ENCODE measurements at places on chromosomes 1 and 21.

DNA sequence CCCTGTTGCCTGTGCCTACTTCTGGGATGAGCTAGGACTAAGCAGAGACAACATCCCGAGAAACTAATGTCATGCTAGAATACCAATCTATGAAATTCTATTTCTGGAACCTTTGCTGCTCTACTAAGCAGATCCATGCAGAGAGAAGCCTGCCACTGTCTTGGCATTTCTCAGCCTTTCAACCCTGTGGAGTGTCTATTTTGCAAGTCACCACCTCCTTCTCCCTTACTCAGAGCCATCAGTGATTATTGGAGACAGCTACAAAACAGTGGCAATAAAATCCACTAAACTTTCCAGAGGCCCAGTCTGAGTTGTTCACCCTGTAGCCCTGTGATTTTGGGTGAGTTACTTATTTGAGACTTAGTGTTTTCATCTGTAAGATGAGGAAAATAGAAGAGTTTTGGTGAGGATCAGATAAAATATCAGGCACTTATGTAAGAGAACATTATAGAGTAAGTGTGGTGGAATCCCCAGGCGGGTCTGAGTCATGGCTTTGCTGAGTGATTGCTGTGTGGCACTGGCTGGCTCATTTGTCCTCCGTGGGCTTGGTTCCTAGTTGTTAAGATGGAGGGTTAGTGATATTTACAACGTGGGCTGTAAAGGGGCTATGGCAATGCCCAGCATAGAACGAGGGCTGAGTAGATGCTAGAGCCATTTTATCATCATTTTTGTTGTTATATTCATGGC lies 61.1 kb downstream of the FMN2 start:
- DNase-seq, result no peak

DNA sequence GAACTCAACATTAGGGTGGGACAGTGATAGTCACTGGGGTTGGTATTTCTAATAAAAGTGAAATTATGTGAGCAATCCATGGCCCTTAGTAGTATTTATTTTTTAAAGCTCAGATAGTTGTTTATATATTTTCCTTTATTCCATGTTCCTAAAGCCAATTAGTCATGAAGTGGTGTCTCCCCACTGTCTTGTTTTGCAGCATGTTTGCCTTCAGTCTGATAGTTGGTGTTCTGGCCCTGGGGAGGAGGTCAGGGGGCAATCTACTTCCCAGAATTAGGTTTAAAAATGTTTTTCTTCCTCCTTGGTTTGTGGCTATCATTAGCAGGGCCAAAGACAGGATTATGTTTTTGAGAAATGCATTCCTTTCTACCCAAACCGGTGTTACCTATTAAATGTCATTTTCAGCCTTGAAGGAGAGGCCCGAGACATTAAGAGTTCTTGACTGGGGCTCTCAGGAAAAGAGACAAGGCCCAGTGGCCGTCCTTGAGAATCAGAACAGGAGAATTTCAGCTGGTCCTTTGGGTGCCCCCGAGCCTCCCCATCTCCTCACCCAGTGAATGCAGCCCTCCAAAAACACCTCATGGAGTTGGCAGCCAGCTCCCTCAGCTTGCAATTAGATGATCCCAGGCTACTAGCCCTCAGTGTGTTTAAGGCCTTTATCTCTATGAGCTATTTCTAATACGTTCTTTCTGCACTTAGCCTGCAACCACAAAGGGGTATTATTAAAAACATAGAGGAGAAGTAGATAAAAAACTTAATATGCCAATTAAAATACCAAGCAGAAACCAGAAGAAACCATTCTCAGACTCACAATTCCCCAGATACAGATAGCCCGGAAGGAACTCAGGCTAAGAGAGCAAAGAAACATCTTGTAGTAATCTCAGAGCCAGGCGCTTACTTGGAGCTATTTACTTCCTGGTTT lies 71.3 kb upstream of the NGF start:
- DNase-seq, result no peak

DNA sequence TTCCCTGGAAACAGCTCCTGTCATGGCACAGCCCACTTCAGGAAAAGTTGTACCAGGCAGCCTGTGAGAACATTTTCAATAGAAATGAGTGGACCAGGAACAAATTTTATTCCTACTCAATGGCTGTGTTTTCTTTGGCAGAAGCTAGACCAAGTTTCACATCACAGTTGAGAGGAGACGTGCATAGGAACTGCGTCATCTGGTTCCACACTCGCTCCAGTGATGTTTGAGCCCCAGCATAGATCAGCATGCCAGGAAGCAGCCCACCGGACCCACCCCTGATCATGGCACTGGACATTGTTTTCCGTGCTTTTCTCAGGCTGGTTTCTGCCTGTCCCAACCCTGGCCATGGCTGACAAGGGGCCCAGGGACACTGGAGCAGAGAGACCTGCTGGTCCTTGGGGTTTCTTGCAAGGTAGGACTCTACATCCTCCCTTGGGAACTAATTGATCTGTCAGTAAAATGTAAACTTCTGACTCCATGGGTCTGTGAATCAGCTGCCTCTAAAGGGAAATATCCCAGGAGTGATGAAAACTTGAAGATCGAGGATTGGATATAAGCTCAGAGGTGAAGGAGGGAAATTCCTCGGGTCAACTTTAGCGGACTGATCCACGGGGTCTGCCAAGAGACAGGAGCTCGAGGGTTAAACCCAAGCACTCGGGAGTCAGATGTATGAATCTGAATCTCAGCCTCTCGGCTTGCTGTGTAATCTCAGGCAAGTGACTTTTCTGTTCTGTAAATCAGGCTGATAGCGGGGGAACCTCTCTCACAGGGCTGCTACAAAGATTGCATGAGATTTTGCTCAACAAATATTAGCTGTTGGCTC lies 35.7 kb downstream of the NEK2 start:
- no peak for DNase-seq

DNA sequence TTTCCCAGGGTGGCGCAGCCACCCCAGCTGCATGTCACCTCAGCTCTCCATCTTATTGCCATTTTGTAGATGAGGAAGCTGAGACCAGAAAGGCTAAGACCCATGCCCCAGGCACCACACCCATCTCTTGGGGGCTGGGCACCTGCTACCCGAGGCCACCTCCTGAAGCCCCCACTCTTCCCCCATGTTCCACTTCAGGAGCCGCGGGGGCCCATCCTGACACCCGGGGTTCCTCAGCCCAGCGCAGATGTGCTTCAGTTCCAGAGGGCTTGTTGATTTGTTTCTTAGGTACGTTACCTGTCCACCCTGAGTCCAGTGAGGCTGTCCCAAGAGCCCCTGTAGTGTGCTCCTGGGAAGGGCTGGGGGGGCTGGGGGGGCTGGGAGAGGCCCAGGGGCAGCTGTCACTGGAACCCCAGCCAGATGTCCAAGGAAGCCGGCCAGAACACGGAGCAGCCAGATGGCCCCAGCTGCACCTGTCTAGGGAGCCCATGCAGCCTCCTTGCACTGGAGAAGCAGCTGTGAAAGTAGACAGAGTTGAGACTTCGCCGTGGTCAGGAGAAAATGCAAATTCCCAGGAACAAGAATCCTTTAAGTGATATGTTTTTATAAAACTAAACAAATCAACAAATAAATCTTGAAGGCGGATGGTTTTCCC lies 17.1 kb upstream of the CCDC27 start:
- no peak for DNase-seq

GRCh38 chr1:38777464-38777957 lies 82.1 kb downstream of the RRAGC start:
- DNase-seq, result no peak

DNA sequence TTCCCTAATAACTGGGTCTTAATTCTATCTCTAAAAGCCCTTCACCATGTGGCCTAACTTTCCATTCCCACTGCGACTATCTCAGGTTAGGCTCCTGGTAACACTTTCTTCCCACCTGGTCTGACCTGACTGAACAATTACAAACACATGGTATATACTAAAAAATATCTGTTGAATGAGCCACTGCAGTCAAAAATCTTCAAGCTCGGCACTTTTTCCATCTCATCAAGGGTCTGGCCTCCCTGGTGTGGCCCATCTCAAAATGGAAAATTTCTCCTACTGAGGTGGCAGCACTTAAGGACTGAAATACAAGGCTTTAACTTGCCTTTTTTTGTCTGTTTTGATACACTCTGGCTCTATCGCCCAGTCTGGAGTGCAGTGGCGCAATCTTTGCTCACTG lies 48.3 kb downstream of the BCAR3 start:
- no peak for DNase-seq

DNA sequence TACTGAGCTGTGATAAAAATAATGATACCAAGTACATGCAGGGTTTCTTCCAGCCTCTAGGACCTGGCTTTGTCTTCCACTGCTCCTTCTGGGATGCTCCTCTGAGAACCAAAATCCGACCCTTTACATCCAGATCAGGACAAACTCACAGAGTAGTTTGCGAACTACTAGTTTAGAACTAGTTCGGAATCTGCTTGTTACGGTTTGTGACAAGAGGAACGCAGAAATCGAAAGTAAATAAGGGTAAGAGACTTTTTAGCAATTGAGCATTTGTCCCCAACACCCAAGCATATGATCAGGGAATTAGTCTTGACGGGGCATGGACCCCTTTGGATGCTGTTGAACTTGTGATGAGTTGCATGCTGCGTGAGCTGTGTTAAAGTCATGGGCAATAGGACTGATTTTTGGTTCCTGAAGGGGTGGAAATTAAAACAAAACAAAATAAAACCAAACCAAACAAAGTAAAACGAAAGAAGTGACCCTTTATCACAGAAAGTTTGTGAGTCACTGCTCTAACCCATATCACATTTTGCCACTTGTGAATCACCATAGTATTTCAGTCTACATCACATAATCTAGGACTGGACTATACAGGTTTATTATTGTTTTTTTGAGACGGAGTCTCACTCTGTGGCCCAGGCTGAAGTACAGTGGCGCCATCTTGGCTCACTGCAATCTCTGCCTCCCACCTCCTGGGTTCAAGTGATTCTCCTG lies 35.7 kb upstream of the ERRFI1 start:
- DNase-seq, result no peak

- peak; percentile 73 for DNase-seq
Measured at GRCh38 chr1:19429611-19430010, 55.7 kb downstream of the CAPZB start.

- no peak for DNase-seq
Measured at GRCh38 chr1:30516485-30516858, 206.9 kb downstream of the MATN1 start.

DNA sequence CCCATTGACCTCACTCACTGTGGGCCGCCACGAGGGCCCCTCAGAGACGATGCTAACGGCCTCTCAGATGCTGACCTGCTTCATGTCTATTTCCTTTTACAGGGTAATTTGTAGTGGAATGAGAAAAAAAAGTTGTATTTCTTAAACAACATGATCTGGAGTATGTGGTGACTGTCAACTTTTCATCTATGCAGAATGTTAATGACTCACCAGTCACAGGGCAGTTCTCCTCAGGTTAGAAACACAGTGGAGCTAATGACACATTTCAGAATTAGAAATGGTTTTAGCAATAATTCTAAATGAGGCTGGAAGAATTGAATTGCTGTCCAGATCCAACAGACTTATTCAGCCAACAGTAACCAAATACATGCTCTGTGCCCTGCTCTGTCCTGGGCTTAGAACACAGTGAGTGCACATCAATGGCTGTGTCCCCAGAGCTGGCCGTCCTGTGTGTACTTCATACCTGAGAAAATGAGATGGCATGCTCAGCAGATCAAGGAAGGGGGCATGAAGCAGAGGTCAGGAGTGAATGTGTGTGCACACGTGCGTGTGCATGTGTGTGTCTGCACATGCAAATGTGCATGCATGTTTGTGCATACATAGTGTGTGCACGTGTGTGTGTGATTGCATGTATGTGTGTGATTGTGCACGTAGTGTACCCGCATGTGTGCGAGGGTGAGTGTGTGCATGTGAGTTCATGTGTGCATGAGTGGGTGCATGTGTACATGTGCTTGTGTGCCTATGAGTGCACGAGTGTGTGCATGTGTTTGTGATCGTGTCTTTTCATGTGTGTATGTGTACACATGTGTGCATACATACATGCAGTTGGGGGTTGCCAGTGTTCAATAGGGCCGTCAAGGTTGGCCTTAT lies 145.3 kb downstream of the PCBP3 start:
- DNase-seq, result no peak

DNA sequence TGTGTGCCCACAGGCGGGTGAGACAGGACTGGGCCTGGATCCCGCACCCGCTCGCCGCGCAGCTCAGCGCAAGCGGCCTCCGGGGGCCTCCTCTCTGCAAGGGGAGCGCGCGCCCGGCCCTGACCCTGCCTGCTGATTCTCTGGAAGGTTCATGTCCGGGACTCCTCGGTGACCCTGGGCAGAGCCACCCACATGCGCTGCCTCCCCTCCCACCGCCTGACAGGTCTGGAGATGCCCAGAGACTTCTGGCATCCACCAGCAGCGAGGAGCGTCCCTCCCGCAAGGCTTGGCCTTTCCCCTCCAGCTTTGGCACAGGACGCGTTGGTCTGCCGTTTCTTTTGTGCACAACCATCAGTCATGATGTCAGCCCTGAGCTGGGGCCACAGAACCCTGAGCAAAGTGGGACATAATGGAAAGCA lies 42.0 kb upstream of the COL6A2 start:
- DNase-seq, result no peak

DNA sequence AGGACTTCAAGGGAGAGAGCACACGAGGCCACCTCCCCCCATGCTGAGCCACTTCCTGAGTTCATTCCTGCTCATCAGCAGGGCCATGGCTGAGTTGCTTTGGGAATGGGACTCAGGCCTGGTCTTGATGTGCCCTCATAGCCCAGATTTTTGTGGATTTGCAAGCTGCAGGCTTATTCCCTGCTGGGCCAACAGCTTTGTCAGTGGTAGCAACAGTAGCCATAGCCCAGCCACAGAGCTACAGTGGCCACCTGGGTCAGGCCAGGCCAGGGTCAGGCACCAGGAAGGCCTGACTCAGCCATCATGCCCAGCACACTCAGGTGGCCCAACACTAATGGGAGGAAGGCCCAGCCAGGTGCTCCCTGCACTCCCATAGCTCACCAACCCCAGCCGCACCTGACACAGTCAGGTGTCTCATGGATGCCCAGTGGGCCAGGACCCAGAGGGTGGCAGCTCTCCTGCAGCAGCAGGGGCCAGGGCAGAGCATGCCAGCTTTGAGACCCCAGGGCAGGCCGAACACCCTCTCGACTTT lies 33.5 kb downstream of the EPHA2 start:
- DNase-seq, result no peak

GRCh38 chr1:209505044-209505443 lies 78.5 kb upstream of the CAMK1G start:
- no peak for DNase-seq

DNA sequence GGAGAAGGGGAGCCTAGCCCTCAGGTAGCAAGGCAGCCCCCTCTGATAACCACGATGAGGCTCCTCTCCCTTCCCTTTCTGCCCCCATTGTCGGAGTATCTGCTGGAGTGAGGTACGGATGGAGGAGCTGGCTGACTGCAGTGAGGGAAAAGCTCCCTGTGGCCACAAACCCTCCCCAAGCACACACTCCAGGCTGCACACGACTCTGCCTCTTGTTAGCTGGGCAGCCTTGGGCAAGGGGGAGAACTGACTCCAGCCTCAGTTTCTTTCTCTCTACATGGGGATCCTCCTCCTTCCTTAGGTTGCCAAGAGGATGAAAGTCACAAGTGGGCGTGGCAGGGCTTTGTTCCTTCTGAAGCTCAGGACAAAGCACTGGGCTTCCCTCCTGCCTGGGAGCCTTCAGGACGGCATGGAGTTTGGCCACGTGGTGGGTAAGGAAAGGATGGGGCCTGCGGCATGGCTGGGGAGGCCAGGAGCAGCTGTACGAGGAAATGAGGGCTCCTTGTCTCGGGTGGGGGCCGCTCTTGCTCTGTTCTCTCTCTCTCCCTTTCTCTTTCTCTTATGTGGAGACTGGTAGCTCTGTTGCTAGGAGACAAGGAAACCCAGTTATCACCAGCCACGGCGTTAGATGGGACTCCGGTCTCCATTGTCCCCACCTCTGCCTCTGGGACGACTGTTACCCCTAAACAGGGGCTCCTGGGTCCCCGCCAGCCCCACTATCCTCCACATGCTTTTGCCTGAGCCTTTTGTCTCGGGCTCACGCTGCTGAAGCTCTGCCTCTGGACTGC lies 39.7 kb downstream of the LRP8 start:
- DNase-seq, result peak; percentile 82
